ENCODE measurements at places on chromosomes 16 and 17.

DNA sequence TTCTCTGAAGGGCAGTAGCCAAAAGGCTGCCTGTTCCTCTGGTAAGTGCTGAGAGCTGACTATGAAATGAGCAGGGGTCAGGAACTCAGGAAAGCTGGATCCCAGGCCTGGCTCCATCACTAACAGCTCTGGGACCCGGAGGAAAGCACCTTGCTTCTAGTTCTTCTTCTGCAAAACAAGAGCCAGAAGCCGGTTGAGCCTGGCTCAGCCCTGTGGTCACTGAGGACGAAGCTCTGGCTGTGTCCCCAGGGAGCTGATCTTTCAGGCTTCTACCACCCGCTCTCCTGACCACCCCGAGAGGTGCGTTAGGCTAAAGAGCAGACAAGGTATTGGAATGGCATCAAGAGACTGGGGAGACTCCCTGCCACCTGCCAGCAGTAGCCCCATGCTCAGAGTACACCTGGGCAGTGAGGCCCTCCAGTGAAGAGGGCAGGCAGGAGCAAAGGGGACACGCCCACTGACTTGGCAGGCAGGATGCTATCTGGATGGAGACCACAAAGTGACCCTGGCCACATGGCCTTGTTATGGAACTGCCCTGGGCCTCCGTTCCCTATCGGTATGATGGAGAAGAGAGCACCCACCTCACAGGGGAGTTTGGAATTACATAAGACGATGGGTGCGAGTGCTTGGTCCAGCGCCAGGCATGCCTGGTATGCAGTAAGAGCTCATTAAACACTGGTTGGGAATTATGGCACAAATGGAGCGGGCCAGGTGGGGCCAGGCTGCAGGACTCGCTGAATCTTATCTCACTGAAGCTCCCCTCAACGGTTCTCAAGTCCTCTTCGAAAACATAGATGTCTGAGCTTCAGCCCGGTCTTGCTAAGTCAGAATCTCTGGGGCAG is 61.4 kb downstream of the COG7 start:
- DNase-seq: no peak

DNA sequence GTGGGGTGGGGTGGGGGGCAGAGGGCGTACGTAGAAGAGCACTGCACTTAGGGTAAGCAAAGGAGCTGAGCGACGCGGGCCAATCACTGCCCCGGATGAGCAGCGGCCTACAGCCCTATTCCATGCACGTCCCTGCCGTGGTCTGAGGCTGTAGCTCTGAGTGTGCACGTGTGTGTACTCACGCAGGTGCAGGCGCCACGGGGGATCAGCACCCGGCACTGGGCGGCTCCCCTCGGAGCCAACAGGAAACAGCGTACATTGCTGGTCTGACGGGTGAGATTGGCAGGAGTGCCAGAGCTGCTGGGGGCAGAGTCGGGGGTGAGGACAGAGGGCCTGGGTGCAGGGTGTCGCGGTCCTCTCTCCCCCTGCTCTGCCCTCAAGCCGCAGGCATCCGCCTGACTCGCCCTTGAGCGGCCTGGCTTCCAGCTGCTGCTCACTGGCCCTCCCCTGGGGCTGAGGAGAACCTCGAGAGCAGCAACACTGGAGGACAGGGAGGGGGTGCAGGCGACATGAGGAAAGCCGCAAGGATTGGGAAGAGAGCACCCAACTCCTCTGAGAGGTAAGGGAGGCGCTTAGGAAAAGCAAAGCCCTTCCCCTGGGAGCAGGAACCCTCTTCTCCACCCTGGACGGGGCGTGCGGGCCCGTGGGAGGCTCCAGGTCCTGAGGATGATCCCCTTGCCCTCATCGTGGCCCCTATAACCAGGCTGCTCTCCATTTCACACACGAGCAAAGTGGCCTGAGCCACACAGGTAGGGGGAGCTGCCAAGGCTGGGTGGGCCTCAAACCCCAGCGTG is 57.8 kb downstream of the ENGASE start:
- no peak for DNase-seq

- DNase-seq: no peak
Observed at GRCh38 chr17:70183508-70183907, 14.2 kb downstream of the KCNJ2 start.

GRCh38 chr17:5921512-5922282 is 148.5 kb upstream of the WSCD1 start:
- DNase-seq: no peak

- DNase-seq: peak; percentile 49
Observed at GRCh38 chr16:23182206-23182678, 303 bp upstream of the SCNN1G start.

GRCh38 chr17:51419476-51419875 is 159.1 kb downstream of the UTP18 start:
- DNase-seq: no peak

GRCh38 chr16:23803591-23804123 is 32.1 kb upstream of the PRKCB start:
- peak; percentile 55 for DNase-seq

DNA sequence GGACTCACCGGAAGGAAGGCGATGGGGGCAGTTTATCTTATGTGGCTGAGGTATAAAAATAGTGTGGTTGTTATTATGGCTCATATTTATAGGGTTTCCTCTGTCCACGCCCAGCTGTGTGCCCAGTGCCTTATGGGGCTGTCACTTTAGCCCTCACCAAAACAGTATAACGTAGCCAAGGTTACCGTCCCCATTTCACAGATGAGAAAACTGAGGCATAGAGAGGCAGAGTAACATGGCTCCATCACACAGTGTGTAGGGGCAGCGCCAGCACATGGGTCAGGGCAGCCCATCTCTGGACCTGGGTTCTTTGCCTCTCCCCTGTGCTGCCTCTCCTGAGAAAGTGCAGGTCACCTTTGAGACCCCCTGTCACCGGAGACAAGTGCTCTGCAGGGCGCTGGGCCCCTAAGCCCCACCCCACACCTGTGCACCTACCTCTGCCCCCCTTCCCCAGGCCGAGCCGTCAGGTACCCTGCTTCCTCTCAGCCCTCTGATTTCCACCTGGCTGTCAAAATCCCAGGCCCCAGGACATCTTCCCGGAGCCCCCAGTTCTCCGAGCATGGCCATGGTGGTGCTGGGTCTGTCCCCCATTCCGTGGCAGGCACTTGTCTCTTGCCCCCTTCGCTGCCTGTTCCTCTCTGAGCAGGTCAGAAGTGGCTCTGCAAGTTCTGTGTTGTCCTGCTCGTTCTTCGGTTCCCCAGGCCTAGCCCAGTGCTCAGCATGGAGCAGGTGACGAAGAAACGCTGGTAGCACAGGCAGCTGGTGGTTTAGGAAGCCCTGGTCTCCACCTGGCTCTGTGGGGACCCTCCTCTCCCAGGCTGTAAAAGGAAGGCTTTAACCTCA is 7.2 kb downstream of the KIAA0513 start:
- DNase-seq: no peak

DNA sequence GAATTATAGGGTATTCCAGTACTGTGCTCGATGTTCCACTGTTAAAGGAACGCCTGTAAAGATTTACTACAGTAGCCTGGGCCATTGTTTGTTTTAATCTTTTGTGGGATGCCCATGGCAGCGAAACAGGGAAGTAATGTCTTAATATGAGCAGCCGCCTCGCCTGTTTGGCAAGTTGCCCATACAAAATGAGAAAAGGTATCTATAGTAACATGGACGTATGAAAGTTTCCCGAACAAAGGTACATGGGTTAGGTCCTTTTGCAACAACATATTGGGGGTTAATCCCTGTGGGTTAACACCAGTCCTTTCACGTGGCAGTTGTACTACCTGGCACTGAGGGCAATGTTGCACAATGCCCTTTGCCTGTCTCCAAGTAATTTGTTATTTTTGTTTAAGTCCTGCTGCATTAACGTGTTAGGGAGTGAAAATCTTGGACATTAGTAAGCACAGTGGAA is 21.1 kb upstream of the TMC5 start:
- DNase-seq: no peak

- DNase-seq: no peak
Observed at GRCh38 chr16:87936375-87937230, at the start of gene CA5A. TSS of gene CA5A (minus strand) at chr16:87936529. CDS start at chr16:87936450, 79 bp downstream.

DNA sequence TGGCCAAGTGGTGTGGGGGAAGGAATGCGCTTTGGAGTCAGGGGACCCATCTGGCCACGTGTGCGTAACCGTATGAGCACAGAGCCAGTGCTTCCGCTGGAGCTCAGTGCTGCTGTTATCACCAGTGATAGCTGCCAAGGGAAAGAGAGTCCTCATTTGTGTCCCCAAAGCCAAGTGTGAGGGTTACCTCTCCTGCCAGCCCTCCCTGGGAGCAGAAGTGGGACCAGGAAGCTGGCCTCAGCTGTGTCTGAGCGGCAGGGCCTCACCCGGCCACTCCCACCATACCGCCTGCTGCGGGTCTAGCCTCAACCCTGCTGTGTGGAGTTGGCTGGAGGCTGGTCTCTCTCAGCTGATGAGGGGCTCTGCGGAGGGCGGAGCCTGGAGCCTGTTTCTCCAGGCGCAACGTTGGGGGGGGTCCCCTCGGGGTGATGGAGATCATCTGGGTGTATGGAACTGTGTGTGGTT is 44.5 kb downstream of the MEAK7 start:
- DNase-seq: no peak

DNA sequence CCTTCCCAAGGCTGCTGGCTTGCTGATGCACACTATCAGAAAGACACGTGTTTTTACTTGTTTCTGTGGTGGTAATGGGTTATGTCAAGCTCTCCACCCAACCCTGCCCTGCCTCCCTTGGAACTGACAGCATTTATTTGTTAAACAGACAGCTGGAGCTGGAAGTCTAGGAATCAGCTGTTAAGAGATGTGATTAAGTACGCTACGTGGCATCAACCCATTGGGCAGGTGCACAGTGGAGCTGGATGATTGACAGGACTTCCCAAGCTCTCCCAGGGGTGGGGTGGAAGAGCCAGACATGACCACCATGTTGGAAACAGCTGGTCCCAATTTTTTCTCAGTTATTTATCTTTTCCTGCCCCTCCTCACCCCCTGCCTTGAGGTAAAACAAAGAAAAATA is 49.4 kb downstream of the ADAMTS18 start:
- DNase-seq: no peak

DNA sequence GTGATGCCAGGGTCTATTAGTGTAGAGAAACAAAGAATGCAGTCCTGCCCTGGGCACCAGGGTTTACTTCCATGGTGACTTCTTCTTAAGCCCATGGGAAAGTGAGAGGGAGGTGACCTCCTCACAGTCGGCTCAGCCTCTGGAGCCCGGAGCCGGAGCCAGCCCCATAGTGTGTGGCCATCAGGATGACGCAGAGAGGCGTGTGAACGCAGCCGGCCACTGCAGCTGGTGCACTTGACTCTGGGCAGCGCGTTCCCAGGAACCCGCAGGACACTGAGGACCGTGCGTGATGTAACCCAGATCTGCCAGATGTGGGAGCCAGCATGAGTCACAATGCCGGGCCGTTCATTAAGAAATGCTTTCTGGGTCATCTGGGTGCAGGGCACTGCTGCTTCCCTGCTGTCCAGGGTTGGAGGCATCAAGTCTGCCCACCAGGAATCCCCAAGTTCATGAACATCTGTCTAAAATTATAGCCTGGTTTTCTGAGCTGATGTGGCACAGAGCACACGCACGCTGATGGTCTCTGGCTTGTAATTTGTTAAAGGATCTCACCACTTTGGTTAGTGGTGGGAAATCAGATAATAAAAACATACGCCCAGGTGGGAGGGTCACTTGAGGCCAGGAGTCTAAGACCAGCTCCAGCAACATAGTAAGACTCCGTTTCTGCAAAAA is 114.1 kb downstream of the PITPNC1 start:
- DNase-seq: peak; percentile 81

DNA sequence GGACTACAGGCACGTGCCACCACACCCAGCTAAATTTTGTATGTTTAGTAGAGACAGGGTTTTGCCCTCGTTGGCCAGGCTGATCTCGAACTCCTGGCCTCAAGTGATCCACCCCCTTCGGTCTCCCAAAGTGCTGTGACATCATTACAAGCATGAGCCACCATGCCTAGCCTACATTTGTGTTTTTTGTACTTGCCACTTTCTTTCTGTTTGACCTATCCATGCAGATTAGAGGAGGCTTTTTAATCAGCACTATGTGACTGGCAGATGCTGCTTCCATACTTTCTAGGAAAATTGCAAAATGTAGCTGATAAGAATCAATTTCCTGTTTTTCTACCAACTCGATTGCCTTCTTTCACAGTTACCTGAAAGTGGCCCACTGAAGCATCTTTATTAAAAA is 57.3 kb downstream of the B9D1 start:
- DNase-seq: no peak

- no peak for DNase-seq
Observed at GRCh38 chr16:81595629-81596292, 151.2 kb downstream of the CMIP start.

DNA sequence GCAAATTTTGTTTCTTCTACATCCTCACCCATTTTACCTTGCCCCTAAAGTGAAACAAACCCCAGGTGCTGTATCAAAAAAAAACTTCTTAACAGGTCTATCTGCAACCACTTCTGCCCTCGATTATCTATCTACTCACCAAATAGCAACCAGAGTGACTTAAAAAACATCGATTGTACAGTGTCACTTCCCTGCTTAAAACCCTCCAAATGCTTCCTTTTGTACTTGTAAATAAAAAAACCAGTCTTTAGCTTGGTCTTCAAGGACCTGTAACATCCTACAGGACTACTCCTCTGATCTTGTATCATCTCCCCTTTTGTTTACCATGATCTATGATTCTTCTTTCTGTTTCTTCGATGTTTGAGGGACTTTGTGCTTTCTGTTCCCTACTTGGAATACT is 82.7 kb upstream of the CORO6 start:
- DNase-seq: no peak

- no peak for DNase-seq
Observed at GRCh38 chr17:57290981-57291380, 34.7 kb downstream of the MSI2 start.

DNA sequence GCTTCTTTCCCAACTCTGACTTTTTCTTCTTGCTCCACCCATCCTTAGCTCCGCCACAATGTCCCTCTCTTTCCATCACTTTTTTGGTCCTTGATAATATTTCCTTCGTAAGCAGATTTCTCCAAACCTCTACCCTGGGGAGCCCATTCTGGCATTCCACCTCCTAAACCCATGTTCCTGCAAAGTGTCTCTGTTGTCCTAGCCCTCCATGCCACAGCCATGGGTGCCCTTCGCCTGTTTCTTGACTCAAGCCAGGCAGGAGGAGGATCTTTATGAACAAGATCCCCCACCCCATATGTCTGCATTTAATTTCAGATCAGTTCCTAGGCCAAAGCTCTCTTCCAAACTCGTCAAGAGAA is 42.4 kb downstream of the GAS7 start:
- no peak for DNase-seq

- DNase-seq: no peak
Observed at GRCh38 chr17:63165400-63165799, 199.4 kb downstream of the TANC2 start.

DNA sequence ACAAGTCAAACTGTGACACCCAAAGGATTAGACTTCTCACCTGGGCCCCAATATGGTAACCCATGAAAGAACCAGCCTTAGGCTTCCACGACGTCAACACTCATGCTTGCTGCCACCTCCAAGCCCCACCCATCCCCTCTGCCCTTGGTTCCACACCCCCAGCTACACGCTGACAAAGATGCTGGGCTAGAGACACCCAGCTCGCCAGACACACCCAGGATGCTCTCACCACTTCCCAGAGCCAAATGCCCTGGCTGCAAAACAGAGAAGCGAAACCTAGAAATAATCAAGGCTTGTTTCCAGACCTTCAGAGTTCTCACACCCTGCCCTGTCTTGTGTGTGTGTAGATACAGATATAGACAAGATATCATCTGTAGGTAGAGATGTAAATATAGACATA is 26.0 kb upstream of the ADCY9 start:
- DNase-seq: peak; percentile 3

Data from globus pallidus (tissue), 1 donor.